Upper lobe of left lung (tissue), 6 donors: ENCODE measurements at places on chromosomes 4 and X. TPM values are rescaled to one million over a fixed set of nuclear protein-coding genes. Genes with fewer than 3 reads are reported as not detected.

DNA sequence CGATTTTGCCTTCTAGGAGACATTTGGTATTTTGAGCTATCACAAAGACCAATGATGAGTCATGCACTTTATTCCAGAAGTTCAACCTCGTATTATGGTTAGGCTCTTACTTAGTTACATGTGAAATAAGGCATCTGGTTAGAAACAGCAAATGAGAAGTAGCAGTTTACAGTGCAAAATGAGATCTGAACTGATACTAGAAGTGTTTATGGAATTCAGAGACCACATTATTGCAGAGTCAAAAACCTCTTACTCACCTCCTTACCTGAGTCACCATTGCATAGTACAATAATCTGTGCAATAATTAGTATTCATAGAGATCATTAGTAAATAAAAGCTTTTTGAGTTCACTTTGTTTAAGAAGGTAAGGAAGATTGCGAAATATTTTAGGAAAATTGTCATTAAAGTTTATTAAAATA, 38.7 kb downstream of the SEC24B start:
- DNase-seq = no peak

- no peak for DNase-seq
Measured at GRCh38 chr4:71520850-71521249, 182.0 kb downstream of the SLC4A4 start.

DNA sequence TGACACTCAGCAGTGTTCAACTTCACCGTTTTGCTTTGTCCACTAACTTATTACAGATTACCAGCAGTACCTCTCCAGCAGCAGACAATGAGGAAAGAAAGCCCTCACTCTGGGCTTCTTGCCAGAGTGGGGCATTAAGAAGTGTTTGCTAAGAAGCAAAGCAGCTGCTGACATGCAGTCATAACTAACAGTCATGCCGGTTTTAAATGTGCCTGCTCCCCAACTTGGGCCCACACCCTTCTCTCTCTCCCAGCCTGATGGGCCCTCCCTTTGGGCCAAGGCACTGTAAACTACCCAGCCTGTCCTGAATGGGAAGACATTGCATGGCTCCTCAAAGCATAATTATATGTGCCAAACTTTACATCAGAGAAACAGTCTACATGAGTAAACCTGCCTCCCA, 54.6 kb upstream of the HHIP start:
- DNase-seq = peak; percentile 59

GRCh38 chr4:1603413-1604135, 80.5 kb downstream of the FAM53A start:
- peak; percentile 72 for DNase-seq

The MAGEB17 gene
- total RNA-seq = not detected

DNA sequence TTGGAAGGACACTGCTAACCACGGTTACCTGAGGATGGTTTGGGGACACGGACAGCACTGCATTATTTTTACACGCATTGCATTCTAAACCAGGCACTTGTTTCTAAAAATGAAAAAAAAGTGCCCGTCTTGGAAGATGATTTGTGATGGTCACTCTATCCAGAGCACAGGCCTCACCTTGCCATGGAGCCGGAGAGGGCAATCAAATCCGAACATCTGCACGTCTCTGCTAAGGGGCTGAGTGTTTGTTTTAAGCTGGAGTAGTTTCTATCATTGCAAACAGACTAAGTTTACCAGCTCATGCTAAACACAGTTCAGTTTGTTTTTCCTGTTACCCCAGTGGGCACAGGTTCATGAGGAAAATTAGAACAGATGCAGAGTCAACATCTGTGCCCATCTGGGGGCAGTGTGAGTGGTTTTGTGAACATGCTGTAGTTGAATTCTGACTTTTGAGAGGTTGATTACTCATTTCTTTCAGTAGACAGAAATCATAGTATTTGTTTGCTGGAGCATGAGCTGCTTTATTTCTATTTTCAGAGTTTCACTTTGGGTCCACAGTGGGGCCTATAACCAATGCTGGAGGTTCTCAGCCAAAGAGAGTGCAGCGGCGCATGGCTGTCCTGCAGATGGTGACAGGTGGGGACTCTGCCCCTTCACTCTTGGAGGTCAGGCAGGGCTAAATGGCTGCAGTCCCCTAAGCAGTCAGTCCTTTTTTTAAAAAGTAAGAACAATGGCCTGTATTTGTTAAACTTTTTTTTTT, 65.4 kb upstream of the ENPP6 start:
- no peak for DNase-seq

- DNase-seq = no peak
Measured at GRCh38 chrX:13115146-13115855, 70.9 kb upstream of the FAM9C start.

- no peak for DNase-seq
Measured at GRCh38 chr4:77600521-77601451, 4.8 kb upstream of the CXCL13 start.

DNA sequence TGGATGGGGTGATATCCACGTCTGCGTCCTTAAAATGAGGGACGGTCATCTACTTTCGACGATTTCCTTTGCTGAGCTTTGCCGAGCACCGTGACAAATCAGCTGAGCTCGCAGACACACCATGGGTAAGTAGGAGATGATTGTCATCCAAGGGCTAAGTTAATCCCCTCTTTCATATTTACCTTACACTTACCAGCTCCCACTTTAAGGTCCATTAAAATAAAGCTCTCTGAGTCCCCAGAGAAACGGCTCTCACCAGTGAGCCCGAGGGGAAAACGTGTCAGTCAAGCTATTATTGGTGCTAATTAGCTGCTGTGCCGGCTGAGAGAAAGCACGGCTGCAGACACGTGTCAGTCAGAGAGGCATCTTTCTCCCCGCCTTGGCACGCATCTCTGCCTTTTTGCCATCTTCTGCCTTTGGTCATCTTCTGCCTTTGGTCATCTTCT, 72.2 kb downstream of the CRLF2 start:
- DNase-seq = peak; percentile 7

DNA sequence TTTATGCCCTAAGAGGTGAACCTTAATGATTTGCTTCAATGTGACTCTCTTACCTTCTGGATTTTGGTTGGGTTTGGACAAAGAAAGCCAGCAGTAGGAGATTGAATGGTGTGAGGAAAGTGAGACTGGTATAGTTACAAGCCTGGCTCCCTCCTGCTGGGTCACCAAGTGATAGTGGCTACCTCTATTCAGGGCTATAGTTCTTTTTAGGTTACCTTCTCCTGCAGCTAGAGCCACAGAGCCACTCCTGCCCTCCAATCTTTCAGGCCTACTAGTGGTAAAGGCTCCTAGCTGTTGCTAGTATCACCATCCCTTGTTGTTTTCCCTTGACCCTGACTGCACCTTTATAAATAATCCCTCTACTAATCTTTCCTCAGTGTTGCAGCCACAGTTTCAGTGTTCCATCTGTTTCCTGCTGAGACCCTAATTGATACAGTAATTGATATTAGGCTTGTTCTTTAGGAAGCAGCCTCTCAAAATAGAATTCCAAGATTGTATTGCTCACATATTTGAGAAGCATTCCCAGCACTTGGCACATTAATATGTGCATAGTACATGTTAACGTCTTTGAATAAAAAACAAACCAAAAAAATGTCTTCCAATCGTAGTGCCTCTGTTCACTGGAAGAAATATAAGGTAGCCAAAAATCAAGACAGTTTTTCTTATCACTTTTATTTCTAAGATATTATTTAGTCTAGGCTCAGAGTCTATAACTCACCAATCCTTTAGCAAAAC, 82.3 kb downstream of the SRPX start:
- no peak for DNase-seq

DNA sequence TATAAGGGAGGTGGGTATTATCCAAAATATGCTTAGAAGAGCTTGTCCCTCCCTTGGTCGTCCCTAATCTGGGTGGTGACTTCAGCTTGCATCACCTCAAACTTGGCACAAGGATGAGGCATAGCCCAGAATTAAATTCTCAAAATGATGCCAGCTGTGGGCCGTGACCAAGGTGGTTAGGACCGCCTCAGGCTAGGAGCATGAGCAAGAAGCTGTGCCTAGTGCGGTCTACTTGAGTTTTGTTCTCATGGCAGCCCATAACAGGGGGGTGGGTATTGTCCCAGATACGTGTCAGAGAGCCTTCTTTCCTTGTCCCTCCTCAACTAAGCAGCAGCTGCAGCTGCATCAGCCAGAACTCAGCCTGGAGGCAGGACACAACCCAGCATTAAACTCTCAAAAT, 2620.0 kb downstream of the PCDH7 start:
- DNase-seq = no peak

GRCh38 chr4:73573794-73574528, 46.3 kb downstream of the RASSF6 start:
- DNase-seq = peak; percentile 64

The YTHDC1 gene
- 54.1 TPM for total RNA-seq

DNA sequence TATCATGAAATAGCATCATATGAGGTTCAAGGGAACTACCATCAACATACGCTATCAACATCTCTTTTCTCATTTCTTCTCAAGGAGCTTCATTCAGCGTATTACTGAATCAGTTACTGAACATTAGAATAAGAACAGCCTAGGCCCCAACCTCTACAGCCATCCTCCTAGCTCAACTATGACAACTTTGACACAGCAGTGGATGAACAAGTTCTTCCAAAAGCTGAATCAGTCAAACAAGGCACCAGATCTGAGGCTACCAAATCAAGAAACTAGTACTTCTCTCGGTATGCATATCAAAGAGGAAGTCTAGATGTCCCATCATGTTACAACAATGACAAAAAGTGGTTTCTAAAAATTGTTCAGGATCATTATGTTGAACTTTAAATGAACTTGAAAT, 57.4 kb downstream of the GATB start:
- DNase-seq = no peak

DNA sequence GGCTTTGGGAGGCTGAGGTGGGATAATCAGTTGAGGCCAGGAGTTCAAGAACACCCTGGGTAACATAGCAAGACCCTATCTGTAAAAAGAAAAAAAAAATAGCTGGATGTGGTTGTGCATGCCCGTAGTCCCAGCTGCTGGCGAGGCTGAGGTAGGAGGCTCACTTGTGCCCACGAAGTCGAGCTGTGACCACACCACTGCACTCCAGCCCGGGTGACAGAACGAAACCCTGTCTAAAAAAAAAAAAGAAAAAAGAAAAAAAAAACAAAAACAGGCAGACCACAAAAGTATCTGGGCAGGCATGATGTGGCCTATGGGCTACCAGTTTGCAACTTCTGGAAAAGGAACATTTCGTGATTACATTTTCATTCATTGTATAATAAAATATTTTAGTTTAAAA, 38.1 kb upstream of the RASGEF1B start:
- no peak for DNase-seq

DNA sequence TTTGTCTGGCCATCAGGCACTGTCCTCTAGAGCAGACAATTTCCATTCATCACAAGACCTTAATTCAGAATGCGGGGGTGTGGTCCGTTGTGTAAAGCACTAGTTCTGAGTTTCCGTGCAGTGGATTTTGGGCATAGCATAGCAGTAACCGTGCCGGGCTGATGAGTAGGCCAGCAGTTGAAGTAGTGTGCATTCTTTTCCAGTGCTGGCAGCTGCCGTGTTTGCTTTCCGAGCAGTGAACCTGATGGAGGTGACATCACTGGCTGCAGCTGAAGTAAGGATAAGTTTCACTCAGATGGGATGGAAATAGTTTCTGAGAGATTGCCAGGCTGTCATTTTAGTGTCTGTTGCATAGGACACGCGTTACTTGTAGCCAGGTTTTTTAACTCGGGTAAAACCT, 107.0 kb upstream of the STIM2 start:
- peak; percentile 24 for DNase-seq
